Panc1 (cell line): ENCODE measurements at places on chromosomes 5 and 9.

DNA sequence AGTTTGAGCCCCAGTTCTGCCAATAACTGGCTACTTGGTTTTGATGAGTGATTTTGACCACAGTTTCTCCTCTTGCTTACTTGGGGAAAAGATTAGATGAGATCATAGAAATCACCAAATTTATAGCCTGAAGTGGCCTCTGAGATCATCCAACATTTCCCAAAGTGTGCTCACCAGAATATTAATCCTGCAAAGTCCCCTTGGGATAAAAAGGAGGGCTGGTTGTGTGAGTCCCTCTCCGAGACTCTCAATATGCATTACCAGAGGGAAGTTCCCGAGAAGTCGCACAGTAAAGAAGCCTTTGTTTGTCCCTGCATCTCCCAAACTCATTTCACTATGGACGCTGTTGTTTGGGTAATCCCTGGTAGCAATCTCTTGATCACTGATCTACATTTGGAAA, 88.4 kb upstream of the ADRA1B start:
- DNase-seq = no peak

DNA sequence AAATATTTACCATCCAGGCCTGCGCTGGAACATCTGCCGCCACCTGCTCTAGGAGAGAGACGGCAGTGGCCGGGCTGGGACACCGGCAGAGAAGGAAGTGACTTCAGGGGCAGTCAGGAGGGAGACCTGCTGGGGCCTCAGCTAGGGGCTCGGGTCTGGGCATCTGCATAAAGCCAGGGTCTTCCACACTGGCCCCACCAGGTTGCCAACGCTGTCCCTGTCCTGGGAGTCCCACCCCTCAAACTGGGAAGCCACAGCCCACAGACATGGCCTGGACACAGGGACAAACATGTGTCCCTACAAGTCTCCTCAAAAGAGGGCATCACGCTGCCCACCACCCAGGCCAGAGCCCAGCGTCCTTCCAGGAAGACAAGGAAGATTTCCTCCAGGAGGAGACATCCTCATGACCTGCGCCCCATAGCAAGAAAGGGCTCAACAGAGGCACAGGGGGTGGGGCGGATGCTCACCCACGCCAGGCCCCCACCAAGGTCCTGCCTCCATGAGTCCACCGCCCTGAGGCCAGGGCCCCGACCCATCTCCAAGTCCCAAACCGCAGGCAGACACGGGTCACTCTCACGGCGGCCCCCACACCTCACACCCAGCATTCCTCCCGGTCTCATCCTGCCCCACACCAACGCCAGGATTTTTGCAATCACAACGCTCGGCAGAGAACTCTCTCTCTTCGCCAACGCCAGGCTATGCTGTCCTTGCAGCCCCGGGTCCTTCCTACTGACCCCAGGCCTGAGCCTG, 9.0 kb downstream of the VAV2 start:
- no peak for DNase-seq

DNA sequence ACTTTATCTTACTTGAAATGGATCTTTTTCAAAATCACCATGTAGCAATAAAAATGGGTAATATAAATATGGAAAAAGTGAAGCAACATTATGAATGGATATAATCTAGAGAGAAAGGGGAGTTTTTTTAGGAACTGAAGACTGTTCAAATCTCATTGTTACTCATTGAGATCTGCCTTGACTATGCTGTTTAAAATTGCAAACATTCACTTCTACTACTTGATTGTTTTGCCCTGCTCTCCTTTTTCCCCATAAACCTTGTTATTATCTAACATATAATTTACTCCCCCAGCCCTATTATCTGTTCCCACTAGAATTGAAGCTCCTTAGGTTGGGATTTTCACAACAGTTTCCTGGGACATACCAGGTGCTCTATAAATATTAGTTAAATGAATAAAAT, 22.0 kb downstream of the PAM start:
- no peak for DNase-seq

GRCh38 chr5:149583394-149583793, 2.1 kb downstream of the ARHGEF37 start:
- no peak for DNase-seq

DNA sequence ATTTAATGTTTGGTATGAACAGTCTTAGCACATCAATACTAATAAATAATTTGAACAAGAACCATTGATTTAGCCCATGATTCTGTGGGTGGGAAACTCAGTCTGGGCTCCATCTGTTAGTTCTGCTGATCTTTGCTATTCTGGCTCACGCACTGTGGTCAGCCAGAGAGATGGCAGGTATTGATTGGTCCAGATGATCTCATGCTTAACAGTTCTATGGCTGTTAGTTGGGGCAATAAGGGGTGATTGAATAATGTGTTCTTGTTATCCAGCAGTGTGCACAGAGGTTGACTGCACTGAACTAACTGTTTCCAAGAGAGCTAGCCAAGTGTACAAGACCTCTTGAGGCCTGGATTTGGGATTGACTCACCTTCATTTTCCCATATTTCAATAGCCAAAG, 824.3 kb downstream of the SEMA5A start:
- DNase-seq = no peak

GRCh38 chr5:43410414-43410813, 1.8 kb downstream of the CCL28 start:
- no peak for DNase-seq

DNA sequence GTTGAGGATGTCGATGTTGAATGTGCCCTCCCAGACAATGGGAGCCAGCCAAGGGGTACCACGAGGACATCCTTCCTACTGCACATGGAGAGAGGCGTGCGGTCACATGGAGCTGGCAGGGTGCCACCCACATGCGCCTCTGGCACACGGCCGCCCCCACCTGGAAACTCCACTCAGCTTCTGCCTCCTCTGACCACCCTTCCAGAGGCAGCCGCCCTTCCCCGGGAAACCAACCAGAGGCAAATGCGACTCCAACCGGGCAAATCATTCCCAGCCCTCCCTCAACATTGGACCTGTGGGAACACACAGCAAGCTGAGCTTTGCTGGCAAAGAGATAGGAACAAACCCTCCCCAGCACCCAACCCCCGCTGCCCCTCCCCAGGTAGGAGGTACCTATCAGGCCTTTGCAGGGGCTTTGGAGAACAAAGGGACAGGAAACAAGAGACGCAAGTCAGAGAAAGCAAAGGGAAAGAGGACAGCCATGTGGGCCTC, 17.5 kb downstream of the ABO start:
- DNase-seq = no peak

- DNase-seq = no peak
Observed at GRCh38 chr9:23672151-23672550, 153.9 kb downstream of the ELAVL2 start.

DNA sequence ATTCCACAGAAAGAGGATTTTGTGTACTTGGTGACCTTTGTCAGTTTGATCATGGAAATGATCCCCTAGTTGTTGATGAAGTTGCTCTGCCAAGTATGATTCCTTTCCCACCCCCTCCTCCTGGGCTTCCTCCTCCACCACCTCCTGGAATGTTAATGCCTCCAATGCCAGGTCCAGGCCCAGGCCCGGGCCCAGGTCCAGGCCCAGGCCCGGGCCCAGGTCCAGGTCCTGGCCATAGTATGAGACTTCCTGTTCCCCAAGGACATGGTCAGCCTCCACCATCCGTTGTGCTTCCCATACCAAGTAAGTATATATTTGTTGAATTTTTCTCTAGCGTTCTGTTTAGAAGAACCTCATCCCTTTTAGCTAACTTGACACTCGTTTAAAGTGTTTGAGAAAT, 30.0 kb downstream of the RBM27 start:
- DNase-seq = no peak

- no peak for DNase-seq
Observed at GRCh38 chr9:24391095-24391494, 154.6 kb downstream of the IZUMO3 start.

DNA sequence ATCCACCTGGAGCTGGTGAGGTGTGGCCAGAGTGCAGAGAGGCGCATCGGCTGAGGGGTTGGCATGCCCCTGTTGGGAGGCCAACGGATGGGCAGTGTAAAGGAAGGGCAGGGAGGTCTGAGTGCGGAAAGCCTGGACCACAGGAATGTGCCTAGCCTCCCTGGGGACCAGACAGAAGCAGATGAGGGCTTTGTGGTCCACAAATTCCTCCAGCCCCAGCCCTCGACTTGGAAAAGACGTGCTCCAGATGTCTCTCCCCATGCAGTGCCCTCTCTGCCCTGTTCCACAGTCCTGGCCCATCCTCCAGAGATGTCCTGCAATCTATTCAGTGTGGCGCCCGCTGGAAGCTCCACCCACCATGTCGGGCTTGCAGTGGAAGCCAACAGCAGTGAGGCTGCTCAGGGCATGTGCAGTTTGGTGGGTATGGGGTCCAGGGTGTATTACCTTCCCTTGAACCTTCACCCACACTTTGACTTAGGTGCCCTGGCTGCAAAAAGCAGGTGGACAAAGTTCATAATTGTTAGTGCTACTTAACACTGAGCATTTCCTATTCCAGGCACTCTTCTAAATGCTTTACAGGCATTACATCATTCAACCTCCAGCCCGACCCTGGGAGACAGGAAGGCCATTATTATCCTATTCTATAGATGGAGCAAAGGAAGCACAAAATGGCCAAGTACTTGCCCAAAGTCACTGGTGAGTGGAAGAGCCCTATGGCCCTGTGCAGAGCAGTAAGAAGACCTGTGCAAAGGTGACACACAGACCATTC, 120.2 kb upstream of the SLC25A48 start:
- DNase-seq = no peak

DNA sequence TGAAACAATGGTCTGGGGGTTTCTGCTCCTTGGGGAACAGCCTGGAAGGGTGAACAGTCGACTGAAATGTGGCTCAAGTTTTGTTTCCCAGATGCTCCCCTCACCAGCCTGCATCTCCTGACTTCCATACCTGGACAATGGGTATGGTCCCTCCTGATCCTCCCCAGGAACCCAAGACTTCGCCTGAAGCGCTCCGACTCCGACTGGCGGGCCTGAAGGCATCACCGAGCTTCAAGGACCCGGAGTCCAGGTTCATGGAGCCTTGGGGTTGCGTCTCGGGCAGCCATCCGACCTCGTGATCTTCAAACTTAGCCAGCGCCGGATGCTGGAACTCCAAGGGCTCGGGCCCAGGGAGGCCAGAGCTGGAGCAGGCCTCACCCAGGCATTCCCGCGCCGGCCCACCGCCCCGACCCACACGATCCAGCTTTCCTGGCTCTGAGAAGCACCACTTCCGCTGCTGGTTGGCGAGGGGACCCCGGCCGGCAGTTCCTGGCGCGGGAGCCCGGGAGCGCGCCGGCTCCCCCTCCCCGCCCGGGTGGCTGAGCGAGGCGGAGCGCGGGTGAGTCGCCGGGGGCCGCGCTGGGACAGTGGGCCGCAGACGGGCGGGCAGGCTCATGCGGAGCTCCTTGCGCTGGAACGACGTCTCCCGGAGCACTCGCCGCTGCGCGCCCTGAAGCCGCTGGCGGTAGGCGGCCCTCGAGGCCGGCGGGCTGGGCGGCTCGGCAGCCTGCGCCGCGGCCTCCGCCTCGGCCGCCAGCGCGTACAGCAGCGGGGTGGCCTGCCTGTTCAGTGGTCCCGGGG, 5.2 kb downstream of the SHROOM1 start:
- DNase-seq = no peak

DNA sequence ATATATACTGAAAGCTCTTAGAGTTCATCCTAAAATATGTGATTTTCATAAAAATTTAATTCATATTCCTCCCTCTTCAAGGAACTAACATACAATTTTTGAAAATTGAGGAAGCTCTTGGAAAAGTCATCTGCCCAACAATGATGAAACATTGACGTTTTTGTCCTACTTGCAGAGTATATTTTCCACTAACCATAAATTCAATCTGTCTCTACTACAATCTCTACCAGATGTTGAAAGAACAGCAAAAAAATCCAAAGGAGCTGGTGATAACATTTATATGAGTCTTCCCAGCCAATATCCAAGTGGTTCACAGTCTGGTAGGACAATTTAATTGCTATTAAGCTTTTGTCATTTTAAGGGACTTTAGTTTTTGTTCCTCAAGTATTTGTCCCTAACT, 81.1 kb upstream of the NR3C1 start:
- no peak for DNase-seq

GRCh38 chr9:84799251-84799650, 129.7 kb downstream of the NTRK2 start:
- no peak for DNase-seq

GRCh38 chr5:14584848-14585247, 3.3 kb downstream of the OTULINL start:
- DNase-seq = no peak

- peak; percentile 70 for DNase-seq
Observed at GRCh38 chr9:37913480-37914153, 9.7 kb upstream of the SLC25A51 start.

GRCh38 chr5:169980418-169981053, at the start of gene INSYN2B:
Gene INSYN2B (minus strand): TSS chr5:169980495. CDS start chr5:169883898, 96,597 bp downstream.
- peak; percentile 84 for DNase-seq

DNA sequence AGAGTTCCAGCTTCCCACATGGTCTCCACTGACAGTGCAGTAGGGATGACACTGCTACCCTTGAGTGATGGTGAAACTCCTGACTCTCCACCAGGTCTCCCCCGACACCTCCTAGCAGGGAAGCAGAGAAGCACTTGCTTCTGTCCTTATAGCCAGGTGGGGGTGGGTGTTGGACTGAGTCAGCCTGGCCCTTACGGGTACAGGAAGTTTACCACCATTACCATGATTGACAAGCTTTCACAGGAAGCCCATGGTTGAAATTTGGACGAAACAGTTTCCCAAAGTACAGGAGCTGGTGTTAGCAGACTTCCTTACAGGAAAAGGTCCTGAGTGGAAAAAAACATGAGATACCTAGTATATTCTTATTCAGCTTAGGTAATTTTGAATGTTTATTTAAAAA, 3.1 kb upstream of the FBXL7 start:
- DNase-seq = no peak

DNA sequence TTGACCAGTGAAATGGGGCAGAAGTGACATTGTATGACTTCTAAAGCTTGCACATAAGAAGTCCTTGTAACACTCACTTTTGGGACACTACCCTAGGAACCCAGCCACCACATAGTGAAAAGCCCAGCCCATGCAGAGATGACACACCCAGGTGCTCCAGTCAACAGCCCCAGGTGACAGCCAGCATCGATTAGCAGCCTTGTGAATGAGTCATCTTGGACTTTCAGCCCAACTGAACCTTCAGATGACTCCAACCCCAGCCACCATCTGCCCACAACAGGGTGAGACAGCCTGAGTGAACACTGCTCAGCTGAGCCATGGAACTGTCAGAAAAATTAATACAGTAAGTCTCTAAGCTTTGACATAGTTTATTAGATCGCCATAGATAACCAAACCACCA, 458.6 kb downstream of the ZSWIM6 start:
- DNase-seq = no peak

- DNase-seq = no peak
Observed at GRCh38 chr9:8706998-8707397, 907.4 kb upstream of the DMAC1 start.

GRCh38 chr9:133735931-133736330, 2.2 kb downstream of the SARDH start:
- no peak for DNase-seq

- no peak for DNase-seq
Observed at GRCh38 chr5:15282611-15283010, 217.4 kb upstream of the FBXL7 start.

DNA sequence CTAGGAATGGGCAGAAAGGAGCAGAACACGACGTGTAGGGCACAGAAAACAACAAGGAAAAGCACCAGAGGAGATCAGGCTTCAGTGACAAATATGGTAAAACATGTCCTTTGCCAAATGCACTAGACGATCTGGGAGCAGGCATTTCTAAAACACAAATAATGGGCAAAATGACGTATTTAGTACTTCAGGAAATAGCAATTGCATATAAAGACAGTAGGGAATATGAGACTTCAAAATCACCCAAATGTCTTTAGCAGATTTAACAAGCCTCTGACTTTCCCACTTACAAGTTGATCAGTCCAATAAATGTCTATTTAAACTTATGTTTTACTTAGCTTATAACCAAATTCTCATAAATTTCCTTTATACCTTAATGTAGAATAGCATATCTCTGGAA, 969.6 kb upstream of the C9orf72 start:
- no peak for DNase-seq
